Activated naive CD8-positive, alpha-beta T cell treated with anti-CD3 and anti-CD28 coated beads, Interleukin-2, amount 50 U/mL, for 24 hours (primary cell): ENCODE measurements at places on chromosomes 3 and 15.

GRCh38 chr3:4808637-4809036 lies 170.6 kb upstream of the BHLHE40 start:
- DNase-seq = no peak

GRCh38 chr15:43281926-43282602 lies 15.3 kb upstream of the TGM5 start:
- no peak for DNase-seq

- DNase-seq = no peak
These were observed 138.2 kb downstream of the GADL1 start for GRCh38 chr3:30756218-30756617.

- no peak for DNase-seq
These were observed 597.2 kb downstream of the EDEM1 start for GRCh38 chr3:5784690-5785089.

DNA sequence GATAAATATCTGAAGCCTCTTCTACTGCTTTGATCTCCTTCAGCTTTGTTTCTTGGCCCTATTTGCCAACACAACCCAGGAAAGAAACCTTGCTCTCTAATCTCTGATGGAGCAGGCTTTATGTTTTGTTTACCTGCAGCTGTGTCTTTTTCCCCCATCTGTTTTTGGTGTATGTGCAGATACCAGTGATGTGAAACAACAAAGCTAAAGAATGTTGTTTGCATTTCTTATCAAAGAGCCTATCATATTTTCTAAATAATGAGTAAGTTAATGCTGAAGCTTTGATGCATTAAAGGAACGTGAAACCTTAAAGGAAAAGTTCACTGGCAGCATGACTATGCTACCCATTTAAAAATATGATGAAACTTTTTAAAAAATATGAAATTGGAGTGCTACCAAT lies 238.4 kb downstream of the NEK10 start:
- DNase-seq = no peak

GRCh38 chr3:125203731-125204130 lies 8.8 kb downstream of the SLC12A8 start:
- no peak for DNase-seq

DNA sequence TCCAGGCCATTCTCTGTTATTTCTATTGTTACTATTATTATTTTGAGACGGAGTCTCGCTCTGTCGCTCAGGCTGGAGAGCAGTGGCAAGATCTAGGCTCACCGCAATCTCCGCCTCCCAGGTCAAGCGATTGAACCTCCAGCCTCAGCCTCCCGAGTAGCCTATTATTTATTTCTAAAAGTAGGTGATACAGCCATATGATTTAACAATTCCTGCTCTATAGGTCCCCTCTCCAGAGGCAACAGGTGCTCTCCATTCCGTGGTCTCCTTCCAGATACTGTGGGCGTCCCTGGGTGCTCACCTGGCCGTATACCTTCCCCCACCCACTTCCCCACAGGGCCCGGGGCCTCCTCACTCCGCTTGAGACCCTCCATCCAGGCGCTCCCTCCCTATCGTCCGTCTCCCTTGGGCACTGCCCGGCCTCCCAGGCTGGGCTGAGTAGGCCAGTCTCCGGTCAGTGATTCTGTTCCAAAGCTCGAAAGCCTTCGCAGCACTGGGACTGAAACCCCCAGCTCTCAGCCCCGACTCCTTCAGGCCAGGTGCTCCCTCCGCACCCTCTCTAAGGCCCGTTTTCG lies 708 bp upstream of the PTPN23 start:
- DNase-seq = no peak

- no peak for DNase-seq
These were observed 297.1 kb upstream of the MME start for GRCh38 chr3:154783061-154783460.

- no peak for DNase-seq
These were observed 14.8 kb upstream of the LCTL start for GRCh38 chr15:66580643-66581042.

DNA sequence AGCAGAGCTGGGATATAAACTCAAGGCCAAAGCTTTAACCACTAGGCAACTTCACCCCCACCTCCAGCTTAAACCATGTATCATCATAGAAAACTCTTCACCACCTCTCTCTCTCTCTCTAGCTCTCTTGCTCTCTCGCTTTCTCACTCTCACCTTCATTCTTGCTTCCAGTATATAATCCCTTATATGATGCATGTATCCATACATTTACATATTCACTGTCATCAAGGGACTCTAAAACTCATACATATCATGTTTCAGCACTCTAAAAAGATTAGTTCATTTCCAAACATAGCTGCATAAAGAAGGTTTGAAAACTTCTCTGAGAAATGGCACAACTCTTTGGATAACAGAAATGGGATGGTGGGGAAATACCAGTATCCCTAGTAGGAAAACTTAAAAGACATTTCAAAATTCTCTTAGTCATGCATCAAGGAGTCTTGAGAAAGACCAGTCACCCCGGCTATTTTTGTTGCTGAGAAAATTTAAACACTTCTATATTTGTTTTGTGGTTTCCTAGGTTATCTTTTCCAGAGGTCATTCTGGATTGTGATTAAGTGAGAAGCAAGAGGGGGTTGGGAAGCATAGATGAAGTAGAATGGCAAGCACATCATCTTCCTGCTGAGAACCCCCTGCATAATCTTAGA lies 447.8 kb upstream of the THBS1 start:
- DNase-seq = no peak
